NCI-H1105 treated with DMSO at 0.1 percent for 48 hours (cell line): ENCODE measurements at places on chromosomes 11 and 22.
A peak's percentile ranks its signal among the peaks of the same experiment; 100 is the strongest.

DNA sequence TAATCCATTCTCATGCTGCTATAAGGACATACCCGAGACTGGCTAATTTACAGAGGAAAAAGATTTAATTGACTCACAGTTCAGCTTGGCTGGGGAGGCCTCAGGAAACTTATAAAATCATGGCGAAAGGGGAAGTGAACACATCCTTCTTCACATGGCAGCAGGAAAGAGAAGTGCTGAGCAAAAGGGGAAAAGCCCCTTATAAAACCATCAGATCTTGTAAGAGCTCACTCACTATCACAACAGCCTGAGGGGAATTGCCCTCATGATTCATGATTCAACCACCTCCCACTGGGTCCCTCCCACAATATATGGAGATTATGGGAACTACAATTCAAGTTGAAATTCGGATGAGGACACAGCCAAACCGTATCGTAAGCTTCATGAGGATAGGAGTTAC lies 3.8 kb upstream of the CYB5R2 start:
- DNase-seq = no peak

GRCh38 chr22:23274146-23274526 lies 93.8 kb downstream of the BCR start:
- DNase-seq = no peak

- DNase-seq = no peak
These were observed 4.4 kb downstream of the BIK start for GRCh38 chr22:43114958-43115357.

- DNase-seq = no peak
These were observed 21.2 kb downstream of the USP47 start for GRCh38 chr11:11862999-11863398.

DNA sequence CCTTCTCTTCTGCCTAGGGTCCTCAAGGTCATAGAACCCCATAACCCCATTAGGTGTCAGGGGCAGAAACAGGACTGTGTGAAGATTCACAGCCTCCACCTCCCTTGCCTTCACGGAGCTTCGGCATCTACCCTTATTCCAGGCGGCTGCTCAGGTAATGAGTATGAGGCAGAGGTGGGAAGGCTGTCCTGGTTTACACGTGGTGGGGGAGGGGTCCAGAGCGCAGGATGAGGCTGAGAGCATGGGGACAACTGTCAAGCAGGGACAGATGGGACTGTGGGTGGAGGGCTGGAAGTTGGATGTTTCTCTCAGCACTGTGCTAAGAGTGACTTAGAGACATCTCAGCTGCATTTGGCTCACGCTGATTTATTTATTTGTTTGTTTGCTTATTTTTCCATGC lies 4.3 kb upstream of the RAD9A start:
- DNase-seq = no peak

GRCh38 chr22:43867839-43868635 lies 5.7 kb upstream of the SULT4A1 start:
- DNase-seq = no peak

DNA sequence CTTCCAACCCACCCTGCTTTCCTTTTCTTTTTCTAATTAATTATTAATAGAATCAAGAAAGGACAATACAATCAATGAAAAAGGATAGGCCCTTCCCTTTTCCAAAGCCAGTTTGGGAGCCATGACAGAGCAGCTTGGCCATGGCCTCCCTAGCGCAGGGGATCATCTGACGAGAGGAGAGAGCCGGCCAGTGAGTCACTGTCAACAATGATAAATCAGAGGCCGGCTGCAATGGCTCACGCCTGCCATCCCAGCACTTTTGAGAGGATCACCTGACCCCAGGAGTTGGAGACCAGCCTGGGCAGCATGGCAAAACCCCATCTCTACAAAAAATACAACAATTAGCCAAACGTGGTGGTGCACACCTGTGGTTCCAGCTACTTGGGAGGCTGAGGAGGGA lies 27.5 kb upstream of the KRTAP5-7 start:
- DNase-seq = no peak

- no peak for DNase-seq
These were observed 47.0 kb downstream of the CDPF1 start for GRCh38 chr22:46202897-46203600.

- no peak for DNase-seq
These were observed 20.4 kb upstream of the EHF start for GRCh38 chr11:34600339-34601084.

- DNase-seq = no peak
These were observed 8.2 kb downstream of the RTL6 start for GRCh38 chr22:44489817-44490216.

DNA sequence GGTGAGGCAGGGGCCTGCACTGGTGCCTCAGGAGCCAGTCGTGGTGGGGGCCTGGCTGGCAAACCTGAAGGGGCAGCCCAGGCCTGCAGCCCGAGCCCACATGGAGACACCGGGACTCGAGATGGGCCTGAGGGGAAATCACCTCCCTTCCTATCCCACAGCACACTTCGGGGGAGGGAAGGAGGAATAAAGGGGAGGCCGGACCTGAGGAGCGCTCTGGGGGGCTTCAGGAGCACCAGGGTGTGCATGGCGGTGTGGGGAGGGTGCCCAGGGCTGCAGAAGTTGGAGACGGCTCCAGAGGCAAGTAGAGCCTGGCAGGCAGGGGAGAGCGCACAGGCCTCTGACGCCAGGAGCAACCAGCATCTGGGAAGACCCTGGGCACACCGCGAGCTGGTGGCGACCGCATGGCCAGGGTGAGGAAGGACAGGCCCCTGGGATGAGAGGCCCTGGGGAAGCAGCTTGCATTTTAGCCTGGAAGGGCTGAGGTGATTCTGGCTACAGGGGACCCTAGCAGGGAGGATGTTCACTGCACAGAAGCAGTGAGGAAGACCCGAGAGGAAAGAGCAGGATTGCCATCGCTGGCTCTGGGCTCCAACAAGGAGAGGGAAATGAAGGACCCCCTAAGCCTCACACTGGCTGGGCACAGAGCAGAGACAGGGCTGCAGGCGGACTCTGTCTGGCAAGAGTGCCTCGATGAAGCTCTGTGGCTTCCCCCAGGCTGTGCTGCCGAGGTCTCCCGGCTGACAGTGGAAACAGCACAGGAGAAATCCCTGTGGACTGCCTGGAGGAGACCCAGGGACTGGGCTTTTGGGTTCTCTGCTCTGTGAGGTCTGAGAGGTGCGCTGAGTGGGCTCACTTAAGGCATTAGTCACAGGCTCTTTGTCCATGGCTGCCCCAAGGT lies 457.7 kb downstream of the BRD1 start:
- DNase-seq = no peak

DNA sequence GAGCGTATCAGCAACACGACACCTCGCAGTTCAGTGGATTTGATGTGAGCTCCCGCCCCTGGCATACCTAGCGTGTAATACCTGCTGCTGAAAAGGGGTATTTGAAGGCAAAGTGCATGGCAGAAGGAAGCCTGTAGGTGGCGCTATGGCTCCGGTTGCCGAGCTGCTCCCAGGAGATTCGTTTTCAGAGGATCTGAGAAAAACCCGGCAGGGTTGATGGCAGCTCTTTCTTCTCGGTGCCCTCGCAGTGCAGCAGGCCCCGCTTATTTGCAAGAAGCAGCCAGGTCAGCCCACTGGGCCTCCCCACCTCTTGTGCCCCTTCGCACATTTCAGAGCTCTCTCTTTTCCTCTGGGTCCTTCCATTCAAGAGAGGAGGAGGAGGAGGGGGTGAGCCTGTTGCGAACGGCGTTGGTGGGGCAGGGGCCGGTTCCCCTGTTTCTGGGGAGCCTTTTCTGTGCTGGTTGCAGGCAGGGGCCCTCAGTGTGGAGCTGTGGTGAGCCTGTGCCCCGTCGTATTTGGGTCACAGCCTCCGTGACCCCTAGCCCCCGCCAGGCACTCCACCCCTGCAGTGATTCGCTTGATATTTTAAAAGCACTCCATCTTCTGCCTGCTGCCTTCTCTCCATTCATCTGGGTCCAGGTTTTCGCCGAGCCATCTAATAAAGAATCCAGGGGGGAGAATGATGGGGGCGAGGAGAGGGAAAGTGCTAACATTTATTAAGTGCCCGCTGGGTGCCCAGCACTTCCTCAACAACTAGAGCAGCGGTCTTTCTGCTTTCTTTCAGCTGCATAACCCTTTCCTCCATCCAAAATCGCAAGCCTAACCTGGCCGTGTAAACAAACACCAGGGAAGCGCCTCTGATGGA lies 85.3 kb upstream of the SYT13 start:
- DNase-seq = peak; percentile 96

- DNase-seq = no peak
These were observed 489 bp downstream of the OR10A4 start for GRCh38 chr11:6876914-6877313.

DNA sequence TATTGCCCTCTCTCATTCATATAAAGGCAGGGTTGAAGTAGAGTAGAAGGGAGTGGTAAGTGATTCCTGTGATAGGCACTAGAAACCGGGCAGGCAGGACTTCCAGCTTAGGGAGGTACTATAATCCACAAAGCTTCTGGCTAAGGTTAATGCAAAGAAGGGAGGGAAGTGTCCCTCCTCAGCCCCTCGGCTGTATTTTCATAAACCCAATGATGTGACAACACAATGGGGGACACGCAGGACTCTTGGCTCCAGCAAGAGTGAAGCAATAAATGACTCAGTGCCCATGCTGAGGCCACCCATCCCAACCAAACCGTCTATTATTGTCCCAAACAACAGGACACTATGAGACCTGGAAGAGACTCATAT lies 90.7 kb downstream of the ETS1 start:
- no peak for DNase-seq

DNA sequence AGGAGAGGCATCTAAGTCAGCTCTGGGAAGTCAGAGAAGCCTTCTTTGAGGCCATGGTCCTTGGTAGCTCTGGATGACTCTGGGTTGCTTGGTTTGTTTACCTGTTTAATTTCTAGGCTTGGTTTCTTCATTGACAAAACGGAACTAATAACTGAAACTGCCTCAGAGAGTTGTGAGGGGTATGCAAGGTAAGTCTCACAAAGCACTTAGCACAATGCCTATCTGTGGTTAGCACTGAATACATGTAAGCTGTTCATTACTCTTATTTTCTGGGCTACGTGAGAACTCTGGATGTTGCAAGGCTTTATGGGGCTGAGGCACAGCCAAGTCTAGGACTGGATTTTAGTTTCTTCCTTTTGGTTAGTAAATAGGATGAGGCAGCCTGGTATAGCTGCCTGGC lies 225.8 kb upstream of the NCAM1 start:
- DNase-seq = no peak

- peak; percentile 58 for DNase-seq
These were observed 81.9 kb downstream of the UVRAG start for GRCh38 chr11:75896843-75897419.

DNA sequence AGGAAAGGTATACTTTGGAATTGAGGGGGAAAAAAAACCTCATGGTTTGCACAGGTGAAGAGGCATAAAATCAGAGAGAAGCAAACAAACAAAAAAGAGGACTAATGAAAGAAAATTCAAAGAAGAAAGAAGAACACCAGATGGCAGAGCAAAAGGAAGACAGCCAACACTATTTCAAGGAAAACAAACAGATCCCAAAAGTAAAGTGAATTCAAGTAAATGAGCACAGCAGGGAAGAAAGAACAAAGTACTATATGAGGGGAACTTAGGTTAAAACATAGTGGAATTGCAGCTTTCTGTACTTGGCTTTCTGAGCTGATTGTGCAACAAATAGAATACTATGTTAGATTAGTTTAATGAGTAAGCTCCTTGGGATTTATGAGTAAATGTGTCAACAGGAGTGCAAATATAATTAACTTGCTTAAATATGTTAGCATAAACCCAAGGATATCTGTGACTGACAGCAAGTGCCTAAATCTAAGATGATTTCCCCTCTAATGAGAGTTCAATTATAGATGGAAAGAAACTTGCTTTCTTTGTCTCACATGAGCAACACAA lies 404.6 kb upstream of the CNTN5 start:
- no peak for DNase-seq

DNA sequence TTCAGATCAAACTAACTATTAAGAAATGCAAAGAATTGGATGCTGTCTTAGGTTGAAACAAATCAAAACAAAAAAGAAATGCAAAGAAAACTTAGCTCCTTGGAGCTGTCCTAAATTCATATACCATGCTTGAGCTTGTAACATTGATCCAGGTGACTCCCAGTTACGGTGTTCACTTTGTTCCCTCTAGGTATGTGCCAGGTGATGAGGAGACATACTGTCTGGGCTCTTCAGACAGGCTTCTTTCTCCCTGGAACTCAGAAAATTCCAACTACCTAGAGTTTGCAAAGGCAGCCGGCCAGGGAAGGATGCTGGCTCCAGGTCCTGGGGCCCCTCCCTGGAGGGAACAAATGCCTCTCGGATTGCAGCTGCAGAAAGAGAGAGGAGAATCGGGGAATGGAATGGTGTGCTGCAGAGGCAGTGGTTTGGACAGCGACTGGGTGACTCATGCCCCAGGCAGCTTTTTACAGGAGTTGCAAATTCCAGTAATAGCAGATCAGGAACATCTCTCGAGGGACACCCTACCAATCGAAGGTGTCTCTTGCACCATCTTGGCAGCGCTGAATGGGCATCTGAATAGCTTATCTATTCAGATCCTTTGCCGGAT lies 12.3 kb upstream of the ASPHD2 start:
- no peak for DNase-seq

GRCh38 chr11:12106501-12106900 lies 3.9 kb upstream of the MICAL2 start:
- no peak for DNase-seq

DNA sequence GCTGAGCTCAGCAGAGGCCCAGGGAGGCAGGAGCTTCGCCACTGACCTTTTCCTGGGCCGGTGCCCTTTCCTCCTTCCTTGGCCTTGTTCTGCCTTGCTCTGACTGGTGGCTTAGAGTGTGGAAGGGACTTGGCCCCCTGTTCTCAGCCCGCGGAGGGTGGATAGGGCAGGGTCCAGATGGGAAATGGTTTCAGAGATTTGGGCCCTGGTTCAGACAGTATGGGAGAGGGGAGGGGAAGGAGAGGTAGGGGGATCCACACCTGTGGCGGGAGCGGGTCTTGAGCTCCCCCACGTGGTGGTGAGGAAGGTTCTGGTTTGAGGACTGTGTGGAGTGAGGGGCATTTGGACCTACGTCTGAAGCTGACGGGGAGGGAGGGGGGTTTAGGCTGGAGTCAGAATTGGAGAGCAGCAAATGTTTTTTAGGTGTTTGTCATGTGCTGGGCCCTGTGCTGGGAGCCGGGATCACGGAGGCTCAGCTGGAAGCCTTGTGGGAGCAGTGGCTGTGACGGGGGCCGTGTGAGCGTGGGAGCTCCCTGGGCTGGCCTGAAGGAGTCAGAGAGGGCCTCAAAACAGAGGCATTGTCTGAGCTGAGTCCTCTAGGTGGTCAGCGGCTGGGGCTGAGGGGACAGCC lies 27.2 kb downstream of the SHANK3 start:
- DNase-seq = no peak
